GOT3 (cell line): ENCODE measurements at places on chromosomes 2 and 18.

- DNase-seq = no peak
These were observed 41.6 kb downstream of the UNC50 start for GRCh38 chr2:98649992-98650375.

GRCh38 chr2:3313781-3314375 lies 63.7 kb downstream of the EIPR1 start:
- no peak for DNase-seq

DNA sequence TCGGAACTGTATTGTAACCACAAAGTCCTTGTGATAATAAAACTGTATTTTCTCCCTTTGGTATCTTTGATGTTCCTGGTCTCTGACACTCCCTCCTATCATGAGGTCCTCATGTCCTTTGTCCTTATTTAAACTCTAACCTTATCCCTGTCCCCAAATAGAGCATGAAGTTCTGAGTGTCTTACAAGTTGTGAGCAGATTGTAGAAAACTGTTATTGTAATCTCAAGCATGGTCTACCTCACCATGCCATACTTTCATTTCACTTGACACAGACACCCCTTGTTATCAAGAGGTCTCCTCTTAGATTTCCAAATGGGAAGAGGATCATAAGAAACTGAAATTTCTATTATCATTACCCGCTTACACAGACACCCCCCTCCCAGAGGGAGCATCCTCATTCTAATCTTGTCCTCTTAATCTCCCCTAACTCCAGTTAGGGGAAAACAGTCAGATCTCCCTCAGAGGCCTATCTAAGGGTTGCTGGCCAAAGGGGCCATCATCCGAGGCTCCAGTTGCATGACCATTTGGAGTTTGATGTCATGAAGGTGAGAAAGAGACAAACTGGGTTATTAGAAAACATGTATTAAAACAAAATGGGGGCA lies 29.0 kb downstream of the MYO3B start:
- no peak for DNase-seq

- DNase-seq = no peak
These were observed 148.1 kb downstream of the EML6 start for GRCh38 chr2:54871457-54872107.

DNA sequence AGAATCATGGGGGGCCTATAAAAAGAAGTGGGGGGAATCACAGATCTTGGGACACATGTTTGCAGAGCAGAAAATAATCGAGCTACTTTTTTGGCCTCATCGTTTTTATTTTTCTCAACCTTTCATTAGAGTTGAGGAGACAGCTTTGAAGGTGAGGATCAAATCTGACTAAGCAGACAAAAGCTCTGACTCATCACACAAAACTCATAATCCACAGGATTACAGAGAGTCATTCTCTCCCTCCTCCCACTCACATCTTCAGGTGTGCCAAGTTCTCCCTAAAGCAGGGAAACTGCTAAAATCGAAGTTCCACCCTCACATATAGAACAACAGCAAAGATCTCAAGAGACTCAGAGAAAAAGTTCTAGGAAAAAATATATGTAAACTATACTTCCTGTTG lies 15.6 kb downstream of the BAZ2B start:
- no peak for DNase-seq

- DNase-seq = no peak
These were observed 80.0 kb downstream of the CHN1 start for GRCh38 chr2:174925046-174925784.

DNA sequence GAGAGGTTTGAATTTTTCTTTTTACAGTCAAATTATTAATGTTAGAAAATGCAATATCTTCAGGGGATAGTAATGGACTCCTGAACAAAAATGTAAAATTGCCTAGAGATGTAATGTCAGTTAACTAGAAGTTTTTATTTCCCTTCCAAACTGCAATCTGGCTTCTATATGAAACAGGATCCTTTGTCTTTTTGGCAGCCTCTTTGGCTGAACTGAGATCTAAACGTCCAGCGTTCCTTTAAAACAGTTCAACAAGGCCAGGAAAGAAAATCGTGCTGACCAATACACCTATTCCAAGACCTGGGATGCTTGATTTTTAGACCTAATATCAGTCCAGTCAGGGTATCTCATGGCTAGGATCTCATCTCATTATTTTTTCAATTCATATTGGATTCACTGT lies 245.5 kb downstream of the FIGN start:
- DNase-seq = no peak

DNA sequence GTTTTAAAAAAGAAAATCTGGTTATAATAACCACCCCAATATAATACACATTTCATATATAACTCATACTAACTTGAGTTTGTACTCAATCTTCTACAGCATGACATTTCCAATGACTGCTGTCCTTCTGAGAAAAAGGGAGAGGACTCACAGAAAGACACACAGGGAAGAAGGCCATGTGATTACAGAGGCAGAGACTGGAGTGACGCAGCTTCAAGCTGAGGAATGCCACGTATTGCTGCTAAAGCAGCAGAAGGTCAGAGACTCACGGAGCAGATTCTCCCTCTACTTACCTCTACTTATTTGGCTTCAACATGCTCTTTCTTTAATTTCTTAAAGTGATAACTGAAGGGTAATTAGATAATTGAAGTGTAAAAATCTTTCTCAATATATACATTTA lies 753.5 kb upstream of the PKDCC start:
- no peak for DNase-seq

GRCh38 chr18:75694292-75694691 lies 266.8 kb upstream of the SMIM21 start:
- DNase-seq = no peak

- no peak for DNase-seq
These were observed 50.3 kb downstream of the SH2D6 start for GRCh38 chr2:85468704-85469349.

GRCh38 chr2:132788310-132788838 lies 118.4 kb upstream of the LYPD1 start:
- DNase-seq = no peak

DNA sequence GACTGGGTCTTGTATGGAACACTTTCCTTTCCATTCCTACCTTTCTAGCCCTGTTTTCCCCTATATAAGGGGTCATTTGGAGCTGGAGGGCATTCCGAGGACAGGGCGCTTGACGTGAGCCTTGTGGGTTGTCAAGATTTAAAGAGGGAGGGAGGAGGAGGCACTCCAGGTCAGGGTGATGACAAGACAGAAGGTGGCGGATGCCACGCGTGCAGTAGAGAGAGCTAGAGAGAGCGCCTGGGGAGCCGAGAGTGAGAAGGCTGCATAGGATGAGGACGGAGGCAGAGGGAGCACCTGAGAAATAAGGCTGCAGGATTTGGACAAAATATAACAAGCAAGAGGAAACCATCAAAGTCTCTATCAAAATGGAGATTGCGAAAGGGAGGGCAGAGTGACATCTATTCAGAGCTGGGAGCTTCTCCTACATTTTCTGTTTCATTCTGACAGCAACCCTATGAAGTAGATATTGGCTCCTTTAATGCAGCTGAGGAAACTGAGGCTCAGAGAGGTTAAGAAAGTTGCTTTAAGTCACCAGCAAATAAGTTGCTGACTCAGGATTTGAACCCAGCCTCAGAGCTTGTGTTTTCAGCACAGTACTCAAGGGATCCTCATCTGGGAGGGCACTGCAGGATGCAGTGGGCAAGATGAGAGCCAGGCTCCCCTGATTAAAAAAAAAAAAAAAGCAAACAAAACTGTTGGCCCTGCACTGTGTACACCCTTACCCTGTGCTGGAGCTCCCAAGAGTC lies 124.2 kb downstream of the MRO start:
- DNase-seq = no peak

DNA sequence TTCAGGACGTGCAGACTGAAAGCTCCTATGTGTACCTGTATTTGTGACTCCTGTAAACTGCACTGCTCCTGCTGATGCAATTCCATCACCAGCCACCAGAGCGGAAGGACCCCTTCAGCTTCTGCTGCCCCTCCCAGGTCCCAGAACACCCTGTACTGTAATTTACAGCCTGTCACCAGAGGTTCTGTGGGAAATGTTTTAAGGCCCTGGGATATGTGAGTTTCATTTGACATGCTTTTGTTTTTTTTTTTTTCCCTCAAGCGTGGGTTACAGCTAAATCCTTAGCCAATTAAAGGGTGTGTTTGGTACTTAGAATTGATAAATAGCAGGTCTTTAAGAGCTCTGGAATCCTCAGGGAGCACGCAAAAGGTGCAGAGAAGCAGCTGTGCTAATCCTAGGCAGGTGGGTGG lies 79.4 kb downstream of the KCTD1 start:
- no peak for DNase-seq

GRCh38 chr18:9751371-9752031 lies 43.4 kb downstream of the RAB31 start:
- DNase-seq = no peak

GRCh38 chr2:233476651-233477547 lies 89.7 kb downstream of the USP40 start:
- no peak for DNase-seq

GRCh38 chr18:56902653-56903052 lies 244.2 kb upstream of the BOD1L2 start:
- no peak for DNase-seq

GRCh38 chr2:191927319-191927867 lies 80.5 kb upstream of the CAVIN2 start:
- no peak for DNase-seq
